ENCODE measurements at places on chromosomes 6 and 20. TPM values are rescaled to one million over a fixed set of nuclear protein-coding genes. Genes with fewer than 3 reads are reported as not detected.
A peak's percentile ranks its signal among the peaks of the same experiment; 100 is the strongest.

- no peak for DNase-seq
Observed at GRCh38 chr6:78489874-78490273, 377.5 kb upstream of the IRAK1BP1 start.

- DNase-seq, result no peak
Observed at GRCh38 chr6:73455865-73456629, 4.0 kb upstream of the CGAS start.

GRCh38 chr6:105616521-105616920, 213.6 kb upstream of the PREP start:
- DNase-seq, result no peak

SH3BGRL2 gene
- 50.9 TPM for total RNA-seq

FHL5 gene
- total RNA-seq, result 12.9 TPM

ARMH2 gene
- total RNA-seq, result not detected

- DNase-seq, result no peak
Observed at GRCh38 chr6:30364591-30364990, 19.6 kb downstream of the RPP21 start.

EDN3 gene
- 0.96 TPM for total RNA-seq

PARD6B gene
- 13.4 TPM for total RNA-seq

DNA sequence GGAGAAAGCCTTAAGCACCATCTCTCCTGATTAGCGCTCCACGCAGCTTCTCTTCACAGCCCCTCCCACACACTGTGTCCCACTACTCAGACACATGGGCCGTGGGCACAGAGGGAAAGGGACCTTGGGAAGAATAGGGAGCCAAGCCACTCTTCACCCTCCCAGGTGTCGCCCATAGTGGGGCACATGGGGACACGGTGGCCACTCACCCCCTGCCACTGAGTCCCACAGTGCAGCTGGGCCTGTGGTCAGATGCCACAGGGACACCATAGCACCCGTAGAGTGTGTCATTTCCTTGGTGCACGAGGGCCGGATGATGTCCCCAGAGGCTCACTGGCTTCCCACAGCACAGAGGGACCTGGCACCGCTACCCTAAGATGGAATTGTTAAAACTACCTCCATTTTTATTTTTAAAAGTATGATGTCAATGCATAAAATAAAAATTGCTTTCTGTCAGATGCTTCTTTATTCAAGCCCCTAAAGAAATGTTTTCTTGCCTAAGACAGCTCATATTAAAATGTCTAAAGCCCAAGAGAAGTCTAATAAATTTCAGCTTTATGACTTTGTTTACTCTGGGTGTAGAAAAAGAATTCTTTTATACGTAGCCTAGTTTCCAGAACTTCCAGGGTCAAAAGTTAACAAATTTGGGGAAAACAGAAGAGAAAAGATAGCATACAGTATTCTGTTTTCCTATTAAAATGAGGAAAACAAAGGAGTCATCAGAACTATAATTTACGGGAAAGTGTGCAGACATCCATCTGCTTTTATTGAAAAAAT, 191.0 kb upstream of the SNX9 start:
- DNase-seq, result no peak

SNAP25 gene
- total RNA-seq, result 1.6 TPM

DNA sequence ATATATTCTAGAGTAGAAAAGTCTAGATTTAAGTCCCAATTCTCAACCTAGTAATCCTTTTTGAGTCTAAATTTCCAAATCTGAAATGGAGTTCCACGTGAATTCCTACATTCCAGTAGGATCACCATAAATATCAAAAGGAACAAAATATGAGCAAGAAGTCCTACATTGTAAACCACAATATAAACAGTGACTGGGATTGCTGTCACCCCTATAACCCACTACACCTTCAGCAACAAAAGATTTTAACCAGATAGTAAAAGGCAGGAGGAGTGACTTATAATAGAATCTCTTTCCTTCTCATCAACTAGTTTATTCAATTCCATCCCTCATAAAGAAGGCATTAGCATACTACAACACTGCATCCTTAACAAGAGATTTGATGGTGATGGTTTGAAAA, 210.6 kb downstream of the KIF16B start:
- DNase-seq, result no peak

GRCh38 chr6:52124126-52125121, 37.0 kb upstream of the PKHD1 start:
- no peak for DNase-seq

DNA sequence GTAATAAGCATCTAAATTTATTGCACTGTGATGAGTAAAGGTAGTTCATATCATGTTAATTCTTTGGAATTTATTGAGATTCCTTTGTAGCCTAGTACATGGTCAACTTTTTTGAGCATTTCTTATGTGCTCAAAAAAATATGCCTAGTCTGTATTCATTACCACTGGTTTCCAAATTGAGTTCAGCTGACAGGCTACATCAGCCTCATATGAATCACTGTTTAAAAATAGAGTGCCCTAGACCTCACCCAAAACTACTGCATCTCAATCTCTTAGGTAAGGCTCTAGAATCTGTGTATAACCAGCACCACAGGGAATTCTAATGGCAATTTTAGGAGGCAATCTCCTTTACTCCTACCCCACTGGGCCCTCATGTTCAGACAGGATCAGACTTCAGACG, 16.7 kb upstream of the FOXF2 start:
- no peak for DNase-seq

GRCh38 chr20:63626424-63627128, at the start of gene GMEB2:
TSS of gene GMEB2 (minus strand) at chr20:63627101. CDS start at chr20:63619397, 7,704 bp downstream.
- DNase-seq, result peak; percentile 55

DNA sequence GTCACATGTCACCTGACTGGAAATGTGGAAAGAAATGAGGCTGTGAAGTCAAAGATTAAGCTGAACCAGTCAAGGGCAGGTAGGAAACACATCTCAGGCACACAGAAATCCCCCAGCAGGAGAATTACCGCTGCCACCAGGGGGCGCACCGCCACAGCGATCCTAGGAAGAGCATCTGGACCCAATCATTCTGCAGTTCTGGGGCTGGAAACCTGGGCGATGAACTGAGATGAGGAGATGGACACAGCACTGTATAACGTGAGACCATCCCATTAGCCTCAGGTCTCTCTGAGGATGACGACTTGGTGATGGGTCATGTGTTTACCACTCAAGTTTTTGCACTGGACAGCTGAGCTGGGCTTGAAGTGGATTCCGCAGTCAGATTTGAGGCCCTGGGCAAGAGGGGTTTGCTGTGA, 6.5 kb upstream of the SLC24A3 start:
- peak; percentile 59 for DNase-seq

RAET1L gene
- not detected for total RNA-seq

- no peak for DNase-seq
Observed at GRCh38 chr6:47156196-47156595, 114.1 kb upstream of the ADGRF1 start.

LST1 gene
- 8.8 TPM for total RNA-seq

RAD21L1 gene
- not detected for total RNA-seq

ZKSCAN8 gene
- 33.8 TPM for total RNA-seq

- no peak for DNase-seq
Observed at GRCh38 chr6:28002161-28002560, 45.1 kb downstream of the OR2B6 start.

- DNase-seq, result no peak
Observed at GRCh38 chr20:18624948-18625347, 37.1 kb downstream of the DTD1 start.

STMND1 gene
- total RNA-seq, result 2.5 TPM

DNA sequence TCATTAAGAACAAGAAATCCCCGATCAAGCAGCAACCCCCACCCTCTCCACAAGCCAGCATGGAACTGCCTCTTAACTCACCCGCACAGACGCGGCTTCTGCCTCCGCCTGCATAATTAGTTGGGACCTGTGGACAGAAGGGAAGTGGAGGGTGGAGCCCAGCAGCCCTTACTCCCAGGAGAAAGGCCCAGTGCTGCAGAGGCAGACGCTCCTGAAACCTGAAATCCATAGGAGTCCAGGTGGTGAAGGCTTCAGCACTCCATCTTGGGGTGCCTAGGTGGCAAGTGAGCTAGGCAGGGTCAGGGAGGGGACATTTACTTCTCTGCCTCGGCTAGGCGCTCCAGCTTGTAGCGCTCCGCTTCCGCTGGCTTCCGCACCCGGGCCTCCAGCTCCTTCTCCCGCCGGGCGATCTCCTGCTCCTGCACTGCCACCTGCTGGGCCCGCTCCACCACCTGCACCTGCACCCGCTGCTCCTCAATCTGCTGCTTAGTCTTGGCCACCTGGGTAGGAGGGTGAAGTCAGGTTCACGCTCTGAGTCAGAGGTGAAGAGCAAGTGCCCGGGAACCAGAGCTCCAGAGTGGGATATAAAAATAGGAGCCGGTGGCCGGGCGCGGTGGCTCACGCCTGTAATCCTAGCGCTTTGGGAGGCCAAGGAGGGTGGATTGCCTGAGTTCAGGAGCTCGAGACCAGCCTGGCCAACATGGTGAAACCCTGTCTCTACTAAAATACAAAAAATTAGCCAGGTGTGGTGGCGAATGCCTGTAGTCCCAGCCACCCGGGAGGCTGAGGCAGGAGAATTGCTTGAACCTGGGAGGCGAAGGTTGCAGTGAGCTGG, 10.7 kb downstream of the TUBB start:
- peak; percentile 84 for DNase-seq

DNA sequence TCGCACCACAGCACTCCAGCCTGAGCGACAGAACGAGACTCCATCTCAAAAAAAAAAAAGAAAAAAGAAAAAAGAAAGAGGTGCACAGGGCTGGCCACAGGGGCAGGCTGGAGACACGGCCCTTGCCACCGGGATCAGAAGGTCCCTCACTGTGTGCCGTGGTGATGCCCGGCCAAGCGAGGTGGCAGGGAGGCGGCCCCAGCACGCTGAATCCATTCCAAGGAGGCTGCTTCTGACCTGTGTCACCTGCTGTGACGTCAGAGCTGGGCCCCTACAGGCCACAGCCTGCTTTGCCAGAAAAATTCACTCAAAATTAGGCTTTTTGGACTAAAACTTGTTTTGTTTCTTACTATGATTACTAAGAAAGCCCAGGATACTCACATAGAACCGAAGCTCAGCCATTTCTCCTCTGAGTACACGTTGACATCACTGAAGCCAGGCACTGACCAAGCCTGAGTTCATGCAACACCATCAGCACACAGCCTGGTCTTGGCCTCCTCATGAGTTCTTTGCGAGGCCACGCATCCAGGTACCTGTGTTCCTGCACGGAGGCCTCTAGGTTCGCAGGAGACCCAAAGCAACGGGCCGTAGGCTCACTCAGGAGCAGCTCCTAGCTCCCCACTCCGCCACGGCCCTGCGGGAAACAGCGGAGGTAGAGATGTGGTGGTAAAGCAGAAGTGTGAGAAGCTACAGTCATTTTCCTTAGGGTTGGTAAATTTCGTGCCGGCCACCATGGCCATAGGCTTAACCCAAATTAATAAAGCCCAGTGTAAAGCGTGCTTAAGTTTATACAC, 67.8 kb downstream of the THBS2 start:
- DNase-seq, result no peak

- DNase-seq, result no peak
Observed at GRCh38 chr6:125231133-125231532, 70.6 kb downstream of the HDDC2 start.

- DNase-seq, result no peak
Observed at GRCh38 chr20:35985806-35986205, 17.4 kb downstream of the CNBD2 start.

- DNase-seq, result no peak
Observed at GRCh38 chr6:116439522-116440051, 21.6 kb upstream of the CALHM6 start.

DNA sequence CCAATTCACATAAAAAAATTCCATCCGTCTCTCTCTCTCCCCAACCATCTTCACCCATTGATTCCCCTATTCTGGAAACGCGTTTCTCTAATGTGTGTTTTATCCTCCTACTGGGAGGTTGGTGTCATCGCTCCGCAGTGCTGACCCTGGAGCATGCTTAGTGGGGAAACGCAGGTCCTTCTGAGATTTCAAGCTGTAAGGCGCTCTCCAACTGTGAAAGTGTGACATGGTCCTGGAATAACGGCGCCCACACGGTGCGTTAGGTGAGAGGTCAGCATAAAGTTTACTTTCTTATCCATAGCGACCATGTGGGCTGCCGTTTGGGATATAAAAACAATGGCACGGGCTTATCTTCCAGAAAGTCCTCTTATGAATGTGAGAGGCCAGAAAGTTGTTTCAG, 123.9 kb downstream of the WDR27 start:
- no peak for DNase-seq

DNA sequence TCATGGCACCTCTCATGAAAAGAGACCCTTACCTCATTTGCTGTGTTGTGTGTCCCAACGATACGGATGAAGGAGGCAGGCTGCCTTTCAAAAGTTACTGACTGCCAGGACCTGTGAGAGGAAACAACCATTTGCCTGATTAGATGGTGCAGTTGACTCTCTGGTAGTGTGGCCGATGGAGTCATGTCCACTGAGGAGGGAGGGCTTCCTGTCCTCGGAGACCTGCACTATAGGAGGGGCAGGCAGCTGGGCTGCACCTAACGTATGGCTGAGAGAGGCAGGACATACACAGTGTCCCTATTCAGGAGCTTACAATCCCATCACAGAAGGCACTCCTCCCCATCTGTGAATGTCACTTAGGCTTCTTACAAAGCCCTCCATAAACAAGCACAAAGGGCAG, 373.0 kb downstream of the ZFAND3 start:
- DNase-seq, result no peak

GRCh38 chr20:23106271-23106851, 20.2 kb upstream of the CD93 start:
- DNase-seq, result no peak

DNA sequence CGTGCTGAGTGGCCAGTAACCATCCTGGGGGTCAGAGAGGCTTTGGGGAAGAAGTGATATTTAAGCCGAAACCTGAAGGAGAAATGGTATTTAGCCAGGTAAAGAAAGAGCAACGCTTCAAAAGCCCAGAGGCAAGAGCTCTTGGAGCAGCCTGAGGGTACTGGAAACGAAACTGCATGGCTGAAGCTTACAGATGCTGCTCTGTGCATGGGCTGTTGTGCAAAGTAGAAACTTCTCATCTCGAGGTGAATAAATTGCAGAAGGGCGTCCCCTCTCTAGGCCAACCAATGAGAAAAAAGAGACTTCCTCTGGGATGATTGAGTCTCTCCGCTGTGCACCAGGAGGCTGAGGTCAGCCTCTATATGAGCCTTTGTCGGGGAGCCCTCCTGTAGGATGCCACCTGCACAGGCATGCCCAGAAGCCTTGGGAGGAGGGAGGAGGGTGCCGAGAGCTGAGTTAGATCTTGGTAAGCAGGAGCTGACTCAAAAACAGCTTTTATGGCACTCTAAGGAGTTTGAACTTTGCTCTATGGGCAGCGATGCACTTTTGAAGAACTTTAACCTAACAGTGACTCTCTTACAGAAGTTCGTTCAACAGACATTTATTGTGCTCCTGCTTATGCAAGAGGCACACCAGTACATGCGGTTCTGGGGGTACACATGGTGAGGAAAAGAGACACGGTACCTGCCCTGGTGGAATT, 61.6 kb upstream of the EDN1 start:
- DNase-seq, result no peak

PKHD1 gene
- total RNA-seq, result 1.1 TPM

SLC35B3 gene
- total RNA-seq, result 16.1 TPM
